ENCODE measurements at places on chromosomes 7 and 10.

- DNase-seq: no peak
Observed at GRCh38 chr7:20745702-20746101, 41.0 kb downstream of the SP8 start.

GRCh38 chr7:3250725-3251124 is 50.3 kb upstream of the SDK1 start:
- no peak for DNase-seq

DNA sequence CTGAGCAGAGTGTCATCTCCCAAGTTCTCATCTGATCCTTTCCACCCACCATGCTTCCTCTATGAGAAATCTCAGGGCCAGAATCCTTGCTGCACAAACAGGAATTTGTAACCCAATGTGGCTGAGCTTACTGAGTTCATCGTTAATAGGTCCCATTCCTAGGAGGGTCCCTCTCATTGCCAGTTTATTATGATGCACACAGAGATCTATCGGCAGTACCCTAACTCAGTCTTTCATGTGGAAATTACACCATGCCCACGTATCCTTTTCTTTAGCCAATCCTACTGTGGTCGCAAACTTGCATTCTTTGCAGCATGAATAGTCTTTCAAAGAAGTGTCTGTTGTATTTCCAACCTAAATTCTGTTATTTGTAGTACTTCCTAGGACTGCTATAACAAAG is 12.1 kb downstream of the TMEM236 start:
- DNase-seq: no peak

- DNase-seq: no peak
Observed at GRCh38 chr7:23369100-23369499, 70.0 kb downstream of the MALSU1 start.
